M059J (cell line): ENCODE measurements at places on chromosomes 7 and 10. TPM values are rescaled to one million over a fixed set of nuclear protein-coding genes. Genes with fewer than 3 reads are reported as not detected.

DNA sequence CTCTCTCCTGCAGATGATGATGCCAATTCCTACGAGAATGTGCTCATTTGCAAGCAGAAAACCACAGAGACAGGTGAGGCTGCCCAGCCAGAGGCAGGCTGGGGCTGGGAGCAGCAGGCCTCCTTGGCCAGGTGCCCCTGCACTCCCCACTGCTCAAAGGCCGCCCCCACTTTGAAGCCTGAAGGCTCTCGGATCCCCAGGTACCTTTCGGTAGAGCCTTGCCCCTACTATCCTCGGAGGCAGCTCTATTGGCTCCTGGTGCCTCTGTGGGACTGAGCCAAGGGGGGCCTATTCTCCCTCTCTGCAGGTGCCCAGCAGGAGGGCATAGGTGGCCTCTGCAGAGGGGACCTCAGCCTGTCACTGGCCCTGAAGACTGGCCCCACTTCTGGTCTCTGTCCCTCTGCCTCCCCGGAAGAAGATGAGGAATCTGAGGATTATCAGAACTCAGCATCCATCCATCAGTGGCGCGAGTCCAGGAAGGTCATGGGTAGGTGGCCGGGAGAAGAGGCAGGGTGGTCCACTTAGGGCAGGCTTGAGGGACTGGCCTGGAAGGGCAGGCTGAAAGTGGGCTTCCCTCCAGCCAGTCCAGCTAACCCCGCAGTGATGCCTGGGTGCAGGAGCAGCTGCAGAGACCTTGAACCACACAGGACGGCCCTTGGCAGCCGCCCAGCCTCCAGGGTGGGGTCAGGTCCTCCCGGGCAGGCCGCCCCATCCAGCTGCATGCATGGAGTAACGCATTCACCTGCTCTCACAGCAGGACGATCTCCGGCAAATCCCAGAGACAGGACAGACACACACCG is 14.1 kb downstream of the LAT2 start:
- DNase-seq, result no peak

DNA sequence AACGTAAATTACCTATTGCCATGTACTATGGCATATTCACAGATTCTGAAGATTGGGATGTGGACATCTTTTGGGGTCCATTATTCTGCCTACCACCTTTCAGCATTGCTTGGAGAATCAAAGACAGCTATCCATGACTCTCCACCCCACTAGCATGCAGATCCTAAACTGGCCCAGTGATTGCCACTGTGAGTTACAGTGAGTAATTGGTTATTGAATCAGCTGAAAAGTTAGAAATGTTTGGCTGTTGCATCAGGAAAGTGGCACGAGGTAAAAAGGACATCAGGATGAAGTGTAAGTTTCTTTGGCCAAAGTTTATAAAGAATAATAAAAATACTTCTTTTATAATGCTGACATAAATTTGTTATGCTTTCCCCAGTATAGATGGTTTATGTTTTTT is 148.2 kb upstream of the ETV1 start:
- no peak for DNase-seq

DNA sequence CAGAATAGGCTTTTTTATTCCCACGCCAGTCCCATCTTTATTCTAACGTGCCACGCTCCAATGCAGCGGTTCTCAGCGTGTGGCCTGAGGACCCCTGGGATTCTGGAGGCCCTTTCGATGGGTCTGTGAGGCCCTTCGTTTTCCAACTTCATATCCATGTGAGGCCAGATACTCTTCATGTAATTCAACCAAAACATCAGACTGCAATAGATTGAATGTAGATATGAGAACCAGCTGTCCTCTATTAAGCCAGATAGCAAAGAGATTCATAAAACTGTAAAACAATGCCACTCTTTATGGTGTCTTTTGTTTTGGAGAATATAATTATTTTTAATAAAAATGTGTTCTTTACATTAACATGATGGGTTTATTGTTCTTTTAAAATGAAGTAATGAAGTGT is 53.2 kb upstream of the KMT2C start:
- no peak for DNase-seq

DNA sequence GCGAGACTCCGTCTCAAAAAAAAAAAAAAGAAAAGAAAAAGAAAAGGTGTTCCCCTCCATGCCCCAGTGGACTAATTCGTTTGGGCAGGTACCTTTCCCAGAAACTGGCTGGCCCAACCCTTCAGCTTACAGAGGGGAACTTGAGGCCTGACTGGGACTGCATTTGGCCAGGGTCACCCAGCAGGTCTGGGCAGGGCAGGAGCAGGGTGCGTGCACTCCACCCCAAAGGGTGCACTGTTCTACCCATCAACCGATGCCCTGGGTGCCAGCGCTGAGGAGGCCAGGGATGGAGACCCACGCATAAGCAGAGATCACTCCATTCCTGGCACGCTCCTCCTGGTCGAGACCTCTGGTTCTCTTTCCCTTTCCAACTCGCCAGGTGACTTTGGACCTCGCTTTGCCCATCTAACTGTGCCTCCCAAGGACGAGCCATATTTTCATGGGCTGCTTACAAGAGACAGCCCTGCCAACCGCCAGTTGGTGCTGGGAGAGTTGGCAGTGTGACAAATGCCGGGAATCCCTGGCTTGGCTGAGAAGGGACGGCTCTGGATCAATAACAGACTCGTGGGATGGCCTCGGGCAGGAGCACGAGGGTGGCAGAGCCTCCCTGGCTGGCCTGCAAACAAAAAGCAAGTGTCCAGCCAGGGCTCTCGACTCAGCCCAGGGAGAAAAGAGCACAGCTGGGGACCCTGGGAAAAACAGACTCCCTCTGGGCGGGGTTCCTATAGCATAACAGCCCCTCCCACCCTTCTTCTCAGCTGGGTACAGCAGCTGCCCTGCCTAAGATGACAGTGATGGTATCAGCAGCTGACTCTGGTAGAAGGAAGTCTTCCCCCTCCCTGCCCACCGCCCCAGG is 7.9 kb downstream of the HSPB1 start:
- peak; percentile 41 for DNase-seq

GRCh38 chr7:75977743-75978142 is 16.7 kb downstream of the TMEM120A start:
- no peak for DNase-seq

TMEM229A gene
- not detected in 2 replicates for total RNA-seq
